ENCODE measurements at places on chromosomes 6 and 20.

- peak; percentile 94 for ATAC-seq
These were observed 1089.3 kb upstream of the DEFB115 start for GRCh38 chr20:30168025-30168799.

DNA sequence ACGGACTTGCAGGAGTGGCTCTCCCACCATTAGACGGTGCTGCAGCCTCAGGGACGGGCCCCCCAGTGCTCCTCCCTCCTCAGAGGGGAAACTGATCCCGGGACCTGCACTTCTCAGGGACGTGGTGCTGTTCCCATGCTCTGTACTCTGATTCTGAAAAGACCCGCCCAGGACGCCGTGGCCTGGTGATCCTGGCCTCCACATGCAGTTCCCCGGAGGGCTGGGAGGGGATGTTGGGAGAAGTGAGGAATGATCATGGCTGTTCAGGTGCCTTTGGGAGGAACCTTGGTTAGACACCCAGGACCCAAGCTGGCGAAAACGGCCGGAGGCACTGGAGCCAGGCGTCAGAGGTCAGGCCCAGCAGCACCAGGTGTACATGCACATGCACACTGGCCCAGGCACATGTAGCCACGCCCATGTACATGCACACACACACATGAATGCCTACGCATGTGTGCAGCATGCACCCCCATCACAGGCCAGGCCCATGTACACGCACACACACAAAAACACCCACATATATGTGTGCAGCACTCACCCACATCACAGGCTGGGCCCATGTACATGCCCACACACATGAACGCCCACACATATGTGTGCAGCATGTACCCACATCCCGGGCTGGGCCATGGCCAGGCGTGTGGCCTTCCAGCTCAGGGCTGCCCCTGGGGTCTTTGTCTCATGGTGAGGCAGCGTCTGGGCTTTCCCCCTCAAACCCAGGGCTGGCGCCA is 52.6 kb upstream of the DACT2 start:
- no peak for ATAC-seq

GRCh38 chr6:108029226-108029921 is 45.2 kb downstream of the OSTM1 start:
- no peak for ATAC-seq

DNA sequence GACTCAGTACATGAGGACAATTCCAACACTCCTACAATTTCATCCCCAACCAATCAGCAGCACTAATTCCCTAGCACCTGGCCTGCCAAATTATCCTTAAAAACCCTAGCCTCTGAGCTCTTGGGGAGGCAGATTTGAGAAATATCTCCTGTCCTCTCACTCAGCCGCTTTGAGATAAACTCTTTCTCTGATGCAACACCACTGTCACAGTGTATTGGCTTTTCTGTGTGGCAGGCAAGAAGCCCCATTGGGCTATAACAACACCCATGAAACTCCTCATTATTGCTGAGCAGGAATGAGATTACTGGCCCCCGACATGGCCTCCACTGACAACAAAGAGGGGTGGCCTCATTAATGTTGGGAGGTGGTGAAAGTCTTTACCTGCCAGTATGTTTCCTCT is 515.5 kb downstream of the HACE1 start:
- ATAC-seq: no peak

- ATAC-seq: no peak
These were observed 560.8 kb upstream of the JAG1 start for GRCh38 chr20:11234608-11235007.

GRCh38 chr6:7727946-7728854 is 2.3 kb downstream of the BMP6 start:
- ATAC-seq: peak; percentile 14

DNA sequence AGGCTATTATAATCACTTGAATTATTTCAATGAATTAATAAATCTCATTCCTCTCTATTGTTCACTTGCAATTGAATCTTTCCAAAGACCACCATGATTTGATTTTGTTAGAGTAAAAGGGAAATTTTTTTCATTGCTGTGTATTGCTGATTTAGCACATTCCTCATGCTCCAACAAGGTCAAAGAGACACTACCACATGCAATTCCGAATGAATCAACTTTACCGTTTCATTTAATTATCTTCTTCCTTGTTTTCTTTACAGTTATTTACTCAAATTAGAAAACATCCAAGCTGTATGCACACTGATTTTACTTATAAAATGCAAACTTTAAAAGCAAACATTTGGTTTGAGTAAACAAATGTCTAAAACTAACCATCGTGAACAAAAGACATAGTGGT is 967 bp downstream of the KIAA0408 start:
- ATAC-seq: no peak

- no peak for ATAC-seq
These were observed 457.2 kb downstream of the KIF16B start for GRCh38 chr20:16115911-16116552.

DNA sequence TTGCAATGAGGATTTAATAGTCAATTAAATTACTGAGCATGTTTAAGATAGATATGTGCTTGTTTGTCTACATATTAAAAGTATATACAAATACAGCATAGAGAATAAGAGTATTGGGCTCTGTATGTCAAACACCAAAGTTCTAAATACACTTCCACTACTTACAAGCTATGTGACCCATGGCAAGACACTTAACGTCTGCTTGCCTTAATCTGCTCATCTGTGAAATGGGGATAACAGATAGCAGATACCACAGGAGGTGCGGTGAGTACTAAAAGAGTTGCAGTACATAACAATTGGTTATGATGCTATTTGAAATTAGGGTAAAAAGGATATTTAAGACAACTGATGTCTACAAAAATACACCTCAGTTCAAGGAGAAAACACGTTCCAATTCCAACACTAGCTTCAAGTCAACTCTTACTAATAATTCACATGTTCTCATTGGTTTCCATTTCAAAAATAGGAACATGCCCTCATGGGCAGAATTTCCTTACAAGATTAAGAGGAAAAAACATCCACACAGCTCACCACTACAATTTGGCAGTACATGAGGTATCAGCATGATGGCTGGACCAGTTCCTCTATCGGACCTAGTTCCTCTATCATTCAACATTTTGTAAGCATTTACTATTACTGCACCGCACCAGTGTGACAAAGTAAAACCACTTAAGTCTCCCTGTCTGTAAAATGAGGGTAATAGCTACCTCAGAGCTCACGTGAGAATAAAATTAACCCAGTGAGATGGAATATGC is 101.1 kb downstream of the SMLR1 start:
- ATAC-seq: no peak

GRCh38 chr6:132763269-132763668 is 5.6 kb upstream of the VNN2 start:
- no peak for ATAC-seq

- ATAC-seq: no peak
These were observed 141.4 kb downstream of the MAFB start for GRCh38 chr20:40547483-40548091.

GRCh38 chr6:19771753-19772336 is 65.3 kb upstream of the ID4 start:
- ATAC-seq: peak; percentile 42

DNA sequence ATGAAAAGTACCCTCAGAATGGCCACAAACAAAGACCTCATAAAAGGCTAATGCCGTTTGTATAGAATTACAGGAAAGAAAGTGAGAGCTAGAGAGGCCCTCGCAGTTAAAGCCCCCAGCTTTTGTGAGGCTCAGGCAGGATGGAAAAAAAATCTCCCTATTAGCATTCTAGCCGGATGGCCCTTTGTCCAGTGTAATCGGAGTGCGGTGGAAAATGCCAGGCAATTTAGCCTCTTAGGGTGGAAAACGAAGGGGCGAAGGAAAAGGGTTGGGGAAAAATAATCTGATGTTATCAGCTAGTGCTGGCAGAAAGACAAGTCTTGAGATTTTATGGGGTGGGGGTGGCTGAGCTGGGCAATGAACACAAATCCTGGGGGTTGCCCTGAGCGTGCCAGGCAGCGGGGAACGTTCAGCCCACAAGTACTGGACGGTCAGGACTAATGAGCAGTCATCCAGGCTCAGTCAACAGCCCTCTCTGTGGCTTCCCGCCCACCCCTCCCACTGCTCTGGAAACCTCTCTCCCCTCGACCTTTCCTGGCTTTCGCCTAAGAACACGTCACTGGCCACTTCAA is 92.4 kb downstream of the PSMG4 start:
- ATAC-seq: no peak

- no peak for ATAC-seq
These were observed 103.5 kb downstream of the SCP2D1 start for GRCh38 chr20:18916886-18917750.

DNA sequence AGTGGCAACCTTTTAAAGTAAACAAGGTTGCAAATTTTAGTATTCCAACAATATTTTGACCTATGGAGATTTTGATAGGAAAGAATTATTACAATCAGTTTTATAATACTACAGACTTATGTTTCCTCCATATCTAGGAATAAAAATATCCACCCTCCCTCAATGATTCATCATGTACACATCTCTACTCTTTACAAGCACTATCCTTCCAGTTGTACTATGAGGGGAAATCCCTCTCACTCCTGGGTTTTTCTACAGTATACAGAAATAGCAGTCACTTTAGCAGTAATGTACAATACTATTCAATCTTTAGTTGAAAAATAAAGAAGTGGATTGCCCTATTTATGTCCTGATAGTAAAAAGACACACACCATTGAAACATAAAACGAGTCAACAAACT is 46.3 kb upstream of the SCML4 start:
- ATAC-seq: peak; percentile 31

GRCh38 chr20:50111120-50111828 is 1.7 kb downstream of the UBE2V1 start:
- ATAC-seq: no peak

GRCh38 chr20:52056203-52057062 is 135.1 kb downstream of the ZFP64 start:
- peak; percentile 69 for ATAC-seq

DNA sequence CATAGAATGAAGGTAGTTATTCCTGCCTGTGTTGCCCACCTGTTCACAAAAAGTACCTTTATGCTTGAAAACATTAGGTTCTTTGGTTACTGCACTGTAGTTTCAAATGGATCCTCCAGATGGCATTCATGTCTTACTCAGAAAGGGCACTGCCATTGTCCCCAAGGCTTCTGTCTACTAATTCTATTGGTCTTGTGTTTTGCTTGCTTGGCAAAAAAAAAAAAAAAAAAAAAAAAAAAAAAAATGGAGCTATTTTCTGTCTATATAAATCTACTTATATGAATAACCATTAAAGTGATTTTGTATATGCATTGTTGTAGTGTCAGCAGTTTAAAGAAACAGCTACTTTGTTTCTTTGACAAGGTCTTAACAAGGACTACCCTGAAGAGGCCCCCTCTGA is 12.7 kb upstream of the EFHC1 start:
- ATAC-seq: peak; percentile 85

DNA sequence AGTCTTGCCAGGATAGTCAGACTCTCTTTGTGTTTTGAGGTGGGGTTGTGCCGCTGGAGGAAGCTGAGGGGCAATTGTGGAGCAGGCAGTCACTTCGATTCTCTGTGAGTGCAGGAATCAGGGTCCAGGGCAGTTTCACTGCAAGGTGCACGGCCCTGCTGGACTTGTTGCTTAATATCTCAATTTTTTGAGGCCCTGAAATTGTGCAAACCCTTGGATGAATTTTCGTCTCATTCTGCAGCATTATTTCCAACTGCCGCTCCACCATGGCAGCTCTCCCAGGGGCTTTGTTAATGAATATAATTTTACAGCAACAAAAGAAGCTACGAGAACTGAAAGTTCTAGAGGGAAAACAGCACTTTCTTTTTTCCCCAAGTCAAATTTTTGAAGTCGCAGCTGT is 531.9 kb downstream of the QKI start:
- no peak for ATAC-seq

- no peak for ATAC-seq
These were observed 293.1 kb upstream of the SOX4 start for GRCh38 chr6:21300439-21300838.

DNA sequence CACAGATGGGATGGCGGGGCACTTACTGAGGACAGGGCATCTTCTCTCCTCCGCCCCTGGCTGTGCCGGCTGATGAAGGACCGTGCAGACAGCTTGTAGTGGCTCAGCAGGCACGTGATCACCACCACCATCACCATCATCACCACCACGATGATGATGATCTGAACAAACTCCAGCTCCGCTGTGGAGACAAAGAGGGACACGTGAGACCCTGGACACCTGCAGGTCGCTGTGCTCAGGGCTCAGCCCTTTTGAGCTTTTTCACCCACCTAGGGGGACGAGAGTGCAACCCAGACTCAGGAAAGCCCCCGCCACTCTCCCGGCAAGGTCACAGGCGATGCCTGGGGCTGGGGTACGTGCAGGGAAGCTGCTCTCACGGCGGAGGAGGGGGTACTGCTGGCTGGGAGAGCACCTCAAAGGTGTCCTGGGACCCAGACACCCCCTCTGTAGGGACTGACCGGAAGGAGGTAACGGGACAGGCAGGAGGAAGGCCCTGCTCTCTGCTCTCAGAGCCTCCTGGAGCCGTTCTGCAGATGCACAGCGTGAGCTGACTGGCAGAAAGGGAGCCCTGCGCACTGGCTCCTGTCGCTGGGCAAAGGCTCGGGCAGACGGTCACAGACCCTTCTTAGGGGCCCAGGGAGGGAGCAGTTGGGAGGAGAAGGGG is 39.4 kb upstream of the ZBP1 start:
- no peak for ATAC-seq

DNA sequence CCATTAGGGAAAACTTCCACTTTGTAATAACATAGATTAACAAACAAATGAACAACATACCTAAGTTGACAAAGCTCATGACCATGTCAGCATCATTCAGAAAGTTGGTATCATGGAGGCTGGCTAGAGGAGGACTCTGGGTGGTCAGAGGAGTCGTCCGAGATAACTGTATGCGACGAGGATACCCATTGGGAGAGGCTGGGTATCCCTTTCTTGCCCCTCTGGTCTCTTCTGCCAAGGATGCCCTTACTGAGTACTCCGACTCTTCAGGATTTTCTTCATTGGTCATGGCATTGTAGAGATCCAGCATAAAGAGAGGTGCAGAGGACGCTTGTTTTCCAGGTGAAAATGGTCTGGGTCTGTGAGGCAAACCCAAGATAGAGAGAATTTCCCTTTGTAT is 1.1 kb downstream of the BMP5 start:
- ATAC-seq: no peak

GRCh38 chr20:58154113-58154512 is 74.3 kb downstream of the ANKRD60 start:
- ATAC-seq: no peak

GRCh38 chr20:57654363-57654997 is 34.3 kb upstream of the ZBP1 start:
- peak; percentile 94 for ATAC-seq

GRCh38 chr6:132730560-132730959 is 16.7 kb upstream of the VNN1 start:
- ATAC-seq: no peak
